ENCODE measurements at places on chromosomes 1 and 21. TPM values are rescaled to one million over a fixed set of nuclear protein-coding genes. Genes with fewer than 3 reads are reported as not detected.
A peak's percentile ranks its signal among the peaks of the same experiment; 100 is the strongest.

Gene ALPL
- total RNA-seq: 5.9 TPM

Gene CELA3B
- total RNA-seq: not detected

Gene AMY1B
- total RNA-seq: not detected

Gene PTGFRN
- total RNA-seq: 92.3 TPM

Gene S100A12
- total RNA-seq: not detected

Gene RUNX3
- total RNA-seq: not detected

Gene GOLPH3L
- total RNA-seq: 20.4 TPM

Gene RGS1
- total RNA-seq: not detected

Gene SLC45A1
- total RNA-seq: 2.2 TPM

DNA sequence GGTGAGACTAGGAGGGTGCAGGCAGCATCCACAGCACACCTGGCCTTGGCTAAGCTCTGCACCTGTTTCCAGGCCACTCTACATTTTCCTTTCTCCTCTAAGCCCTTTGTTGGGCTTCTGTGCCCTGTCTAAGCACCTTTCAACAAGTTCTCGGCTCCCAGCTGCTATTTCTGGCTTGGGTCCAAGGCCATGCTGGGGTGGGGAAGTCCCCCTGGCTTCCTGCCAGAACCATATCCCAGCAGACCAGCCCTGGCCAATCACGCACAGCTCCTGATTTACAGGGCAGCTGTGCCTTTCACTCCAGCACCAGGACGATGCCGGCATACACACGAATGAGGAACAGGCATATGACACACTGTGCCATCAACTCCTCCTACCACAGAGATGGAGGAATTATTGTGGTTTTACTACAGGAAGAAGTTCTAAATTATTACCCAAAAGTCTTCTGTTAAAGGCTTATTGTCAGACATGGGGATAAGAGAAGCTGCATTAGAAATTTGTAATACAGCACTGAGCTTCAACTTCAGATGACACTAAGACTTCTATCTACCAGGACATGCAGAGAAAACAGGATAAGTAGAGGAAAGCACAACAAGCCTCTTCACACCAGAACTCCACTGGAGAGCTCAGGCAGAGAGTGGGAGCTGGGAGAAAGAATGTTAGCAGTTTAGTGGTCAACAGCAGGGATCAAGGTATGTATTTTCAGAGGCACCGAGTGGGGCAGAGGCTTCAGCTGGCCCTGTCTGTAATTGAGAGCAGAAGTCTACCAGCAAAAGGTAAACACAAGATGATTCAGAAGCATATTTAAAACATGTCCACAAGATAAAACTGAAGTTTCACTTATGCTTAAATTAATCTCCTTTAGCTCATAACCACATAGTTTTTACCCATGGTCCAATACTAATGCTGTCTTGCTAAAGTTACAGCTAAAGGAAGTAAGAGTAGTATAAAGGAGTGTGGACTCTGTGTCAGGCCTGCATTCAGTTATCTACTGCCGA is 37.4 kb downstream of the TRIT1 start:
- peak; percentile 80 for DNase-seq

DNA sequence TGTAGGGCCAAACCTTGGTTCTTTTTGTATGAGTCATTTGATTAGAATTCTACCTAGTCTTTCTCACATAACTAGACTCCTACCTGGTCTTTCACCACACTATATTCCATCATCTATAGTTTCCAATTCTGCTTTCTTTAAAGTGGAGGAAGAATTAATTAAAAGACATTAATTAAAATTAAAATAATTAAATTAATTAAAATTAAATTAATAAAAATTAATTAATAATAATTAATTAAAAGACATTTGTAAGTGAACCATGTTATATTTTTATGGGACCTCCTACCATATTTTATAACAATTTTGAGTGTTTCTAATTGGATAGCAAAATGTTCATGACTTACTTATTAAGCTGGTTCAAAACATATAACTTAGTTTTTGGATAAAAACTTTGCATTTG is 77.4 kb downstream of the CCDC18 start:
- DNase-seq: no peak

GRCh38 chr1:160082487-160082886 is 1.1 kb downstream of the KCNJ9 start:
- no peak for DNase-seq

DNA sequence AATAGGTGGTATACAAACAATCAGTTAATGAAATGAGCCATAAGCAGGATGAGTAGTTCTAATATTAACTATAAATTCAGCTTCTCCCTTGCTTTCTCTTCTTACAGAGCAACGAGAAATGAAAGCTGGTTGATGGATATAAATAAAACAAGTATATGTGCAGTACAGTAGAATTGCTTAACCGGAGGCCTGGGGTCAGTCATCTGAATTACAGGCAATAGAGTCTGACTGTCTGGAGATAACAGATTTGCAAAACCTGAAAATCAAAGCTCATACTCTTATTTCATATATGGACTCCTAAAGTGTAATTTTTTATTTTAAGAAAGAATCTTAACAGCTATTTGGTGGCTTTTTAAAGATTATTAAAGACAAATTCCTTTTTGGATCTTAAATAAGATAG is 43.1 kb upstream of the SGIP1 start:
- DNase-seq: no peak

DNA sequence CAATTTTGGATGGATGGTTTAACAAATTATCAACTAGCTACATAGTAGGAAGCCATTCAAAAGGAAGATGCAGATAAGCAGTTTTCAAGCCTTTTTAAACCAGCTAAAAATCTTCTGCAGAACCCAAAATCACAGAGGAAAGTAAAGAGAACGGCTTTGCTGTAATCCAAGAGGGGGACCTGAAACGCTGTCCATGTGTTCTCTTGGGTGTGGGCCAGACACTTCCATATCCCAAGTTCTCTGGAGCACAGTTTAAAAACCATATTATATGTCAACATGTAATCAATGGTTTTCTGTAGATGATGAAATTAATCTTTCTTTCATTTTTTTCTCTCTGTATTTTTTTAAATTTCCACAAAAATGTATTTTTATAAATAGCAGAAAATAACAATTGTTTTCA is 90.5 kb downstream of the SELENOF start:
- no peak for DNase-seq

DNA sequence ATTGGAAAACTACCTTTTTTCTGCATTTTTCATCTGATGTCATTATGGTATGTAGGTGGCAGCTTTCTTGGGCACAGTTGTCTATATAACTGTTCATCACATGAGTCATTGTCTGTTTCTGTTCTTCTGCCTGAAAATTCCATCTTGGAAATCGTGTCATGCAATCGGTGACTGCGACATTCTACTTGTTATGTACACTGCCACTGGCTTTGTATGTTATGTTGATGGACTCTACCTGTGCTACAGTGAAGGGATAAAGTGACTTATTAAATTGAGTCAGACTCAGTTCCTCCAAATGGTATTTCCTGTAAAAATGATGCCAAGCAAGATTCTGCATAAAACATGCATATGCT is 8.6 kb downstream of the SMAP2 start:
- no peak for DNase-seq

DNA sequence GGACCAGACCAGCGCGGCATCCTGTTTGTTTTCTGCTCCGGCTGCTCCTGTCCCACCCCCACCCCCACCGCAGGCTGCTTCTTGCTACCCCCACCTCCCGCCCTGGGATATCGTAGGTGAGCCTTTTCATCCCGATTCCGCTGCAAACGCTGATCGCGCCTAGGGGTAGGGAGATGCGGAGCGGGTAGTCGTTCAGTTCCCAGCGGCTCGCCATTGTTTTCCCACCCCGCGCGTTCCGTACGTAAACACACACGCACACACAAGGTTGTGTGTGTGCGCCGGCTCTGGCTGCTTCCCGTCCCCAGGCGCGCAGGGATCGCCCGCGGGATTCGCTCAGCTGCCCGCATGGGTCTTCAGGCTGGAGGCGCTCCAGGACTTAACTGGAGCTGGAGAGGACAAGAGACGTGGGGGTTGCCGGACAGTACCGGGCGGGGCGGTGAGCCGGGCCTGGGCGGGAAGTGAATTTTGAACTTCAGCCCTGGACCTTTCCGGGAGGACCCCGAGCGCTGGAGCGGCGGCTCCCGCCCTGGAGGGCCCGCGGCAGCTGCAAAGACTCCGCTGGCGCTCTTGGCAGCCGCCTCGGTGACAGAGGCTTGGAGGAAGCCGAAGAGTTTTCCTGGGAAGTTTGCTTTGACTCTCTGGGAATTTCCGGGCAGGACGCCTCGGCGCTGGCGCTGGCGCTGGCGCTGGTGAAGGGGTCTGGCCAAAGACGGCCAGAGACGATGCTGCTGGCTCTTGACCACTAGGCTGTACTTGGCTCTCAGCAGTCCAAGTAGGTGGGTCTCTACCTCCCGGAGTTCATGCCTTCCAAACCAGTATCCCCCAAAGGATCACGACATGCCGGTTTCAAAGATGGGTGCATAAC is 1.6 kb downstream of the SOX13 start:
- DNase-seq: no peak

DNA sequence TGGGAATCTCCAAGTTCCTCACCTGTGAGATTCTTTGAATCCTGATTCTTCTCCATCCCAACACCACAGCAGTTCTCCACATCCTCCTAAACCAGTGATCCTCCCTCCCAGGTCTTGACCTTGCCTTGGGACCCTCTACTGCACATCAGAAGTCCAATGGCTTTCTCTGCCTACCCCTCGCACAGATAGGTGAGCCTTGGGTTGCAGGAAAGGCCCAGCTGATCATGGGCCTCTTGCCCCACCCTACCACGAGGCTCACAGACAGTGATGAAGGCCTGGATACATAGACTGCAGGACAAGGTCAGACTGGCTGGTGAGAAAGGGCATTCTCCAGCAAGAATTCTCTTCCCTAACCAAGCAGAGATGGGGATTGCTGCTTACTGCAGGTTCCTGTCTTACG is 825 bp downstream of the FABP3 start:
- DNase-seq: no peak

- DNase-seq: no peak
These were observed 115.4 kb upstream of the SERTAD4 start for GRCh38 chr1:210117198-210117597.

- DNase-seq: no peak
These were observed 37.6 kb downstream of the UMODL1 start for GRCh38 chr21:42108554-42109340.

GRCh38 chr21:37071561-37072273 is 1.2 kb downstream of the PIGP start:
- no peak for DNase-seq

DNA sequence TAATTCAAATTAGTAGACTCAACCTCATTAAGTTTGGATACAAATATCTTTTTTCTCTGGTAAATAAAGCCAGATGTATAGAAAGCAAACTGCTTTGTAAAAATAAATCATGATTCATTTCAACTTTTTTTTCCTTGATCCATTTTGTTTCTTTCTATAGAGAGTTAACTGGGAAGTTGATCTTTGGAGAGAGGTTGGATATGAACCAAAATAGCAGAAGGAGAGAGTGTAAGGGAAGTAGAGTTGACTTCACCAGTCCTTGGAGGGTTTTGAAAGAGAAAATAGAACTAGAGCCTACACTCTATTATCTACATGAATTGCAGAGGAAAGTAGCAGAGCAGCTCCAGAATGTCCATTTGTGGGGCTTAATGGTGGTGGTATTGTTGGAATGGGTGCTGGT is 243.8 kb downstream of the ADGRL2 start:
- DNase-seq: no peak

DNA sequence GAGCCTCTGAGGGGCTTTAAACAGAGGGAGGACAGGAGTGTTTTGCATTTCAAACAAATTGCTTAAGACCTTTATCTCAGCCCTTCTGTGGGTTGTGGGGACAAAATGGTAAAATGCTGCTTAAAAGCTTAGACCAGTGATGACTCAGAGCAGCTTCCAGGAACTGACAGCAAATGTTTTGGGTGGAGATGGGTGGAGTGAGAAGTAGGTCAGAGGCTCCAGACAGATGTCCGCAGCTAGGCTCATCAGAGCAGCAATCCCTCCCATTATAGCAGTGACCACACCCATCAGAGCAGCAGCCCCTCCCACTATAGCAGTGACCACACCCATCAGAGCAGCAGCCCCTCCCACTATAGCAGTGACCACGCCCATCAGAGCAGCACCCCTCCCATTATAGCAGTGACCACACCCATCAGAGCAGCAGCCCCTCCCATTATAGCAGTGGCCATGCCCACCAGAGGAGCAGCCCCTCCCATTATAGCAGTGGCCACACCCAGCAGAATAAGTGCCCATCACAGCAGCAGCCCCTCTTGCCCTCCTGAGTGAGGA is 532.2 kb downstream of the MATN1 start:
- DNase-seq: no peak

GRCh38 chr21:43287795-43288755 is 119.3 kb downstream of the CRYAA start:
- DNase-seq: no peak

DNA sequence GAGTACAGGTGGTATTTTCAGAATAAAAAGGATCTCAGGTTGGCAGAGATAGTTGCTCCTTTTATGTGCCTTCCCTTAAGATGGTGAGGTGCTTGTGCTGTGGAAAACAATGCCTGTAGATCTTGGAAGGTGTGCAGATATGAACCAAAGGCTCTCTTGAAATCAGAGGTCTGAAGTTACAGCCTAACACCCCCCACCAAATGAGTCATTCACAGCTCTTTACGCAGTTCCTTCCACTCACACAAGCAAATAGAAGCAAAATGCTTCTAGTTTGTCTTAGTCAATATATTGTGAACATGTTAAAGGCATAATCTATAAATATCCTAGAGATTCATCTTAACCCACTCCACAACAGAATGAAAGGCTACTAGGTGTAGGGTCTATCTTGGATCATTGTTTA is 128.9 kb upstream of the NR5A2 start:
- no peak for DNase-seq

- DNase-seq: no peak
These were observed 93.1 kb downstream of the RIPK4 start for GRCh38 chr21:41673596-41674335.

DNA sequence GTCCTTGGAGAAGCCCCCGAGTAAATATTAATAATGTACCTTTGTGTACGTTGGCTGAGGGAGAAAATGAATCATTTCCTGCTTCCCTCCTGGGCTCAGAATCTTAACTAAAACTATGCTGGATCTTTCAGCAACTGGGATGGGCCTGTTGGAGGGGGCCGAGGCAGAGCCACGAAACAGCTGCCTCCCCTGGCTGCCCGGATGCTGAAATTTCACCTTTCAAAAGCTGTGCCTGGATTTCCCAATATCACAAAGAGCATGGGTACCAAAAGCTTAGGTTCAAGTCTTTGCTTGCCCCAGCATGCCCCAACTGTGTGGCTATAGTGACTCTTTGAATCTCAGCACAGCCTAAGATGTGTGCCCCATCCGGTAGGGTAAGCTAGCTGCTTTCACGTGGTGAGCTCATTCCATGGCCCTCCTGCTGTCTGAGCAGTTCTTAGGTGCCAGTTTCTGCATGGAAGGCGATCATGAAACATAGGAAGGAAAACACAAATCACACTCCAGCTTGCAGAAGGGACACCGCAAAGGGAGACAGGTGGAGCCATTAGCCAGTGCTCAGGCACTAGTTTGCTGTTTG is 473.5 kb downstream of the PTPRU start:
- DNase-seq: no peak
